ENCODE measurements at places on chromosomes 1 and 21. TPM values are rescaled to one million over a fixed set of nuclear protein-coding genes. Genes with fewer than 3 reads are reported as not detected.

CD1B gene
- total RNA-seq = not detected

TFF2 gene
- total RNA-seq = not detected

AMIGO1 gene
- 18.0 TPM for total RNA-seq

HMGB4 gene
- total RNA-seq = not detected

EPHA10 gene
- total RNA-seq = 0.46 TPM

CFAP57 gene
- total RNA-seq = not detected

CTXND2 gene
- not detected for total RNA-seq

C1QB gene
- 254 TPM for total RNA-seq

DNA sequence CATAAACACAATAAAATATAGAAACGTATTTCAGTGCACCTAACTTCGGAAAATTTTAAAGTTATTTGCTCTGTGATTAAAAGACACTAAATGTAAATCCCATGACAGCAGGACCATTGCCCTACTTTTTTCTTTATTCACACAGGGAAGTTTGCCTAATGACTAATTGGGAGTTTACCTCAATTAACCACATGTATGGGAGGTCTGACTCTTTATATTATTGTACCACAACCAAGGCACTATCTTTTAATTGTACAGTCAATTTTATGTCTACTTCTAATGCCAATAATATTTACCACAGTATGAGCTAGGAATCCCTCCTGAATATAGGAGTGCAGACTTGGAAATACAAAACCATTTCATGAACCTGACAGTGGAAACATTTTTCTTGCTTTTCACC, 360.8 kb upstream of the NEGR1 start:
- H3K27me3 ChIP-seq = no peaks in the 10 kb centered on the region
- H3K4me3 ChIP-seq = no peak overlapping the region
- H3K27ac ChIP-seq = no peak overlapping the region
- no peaks in the 10 kb centered on the region for H3K36me3 ChIP-seq
- no peak for DNase-seq

DNA sequence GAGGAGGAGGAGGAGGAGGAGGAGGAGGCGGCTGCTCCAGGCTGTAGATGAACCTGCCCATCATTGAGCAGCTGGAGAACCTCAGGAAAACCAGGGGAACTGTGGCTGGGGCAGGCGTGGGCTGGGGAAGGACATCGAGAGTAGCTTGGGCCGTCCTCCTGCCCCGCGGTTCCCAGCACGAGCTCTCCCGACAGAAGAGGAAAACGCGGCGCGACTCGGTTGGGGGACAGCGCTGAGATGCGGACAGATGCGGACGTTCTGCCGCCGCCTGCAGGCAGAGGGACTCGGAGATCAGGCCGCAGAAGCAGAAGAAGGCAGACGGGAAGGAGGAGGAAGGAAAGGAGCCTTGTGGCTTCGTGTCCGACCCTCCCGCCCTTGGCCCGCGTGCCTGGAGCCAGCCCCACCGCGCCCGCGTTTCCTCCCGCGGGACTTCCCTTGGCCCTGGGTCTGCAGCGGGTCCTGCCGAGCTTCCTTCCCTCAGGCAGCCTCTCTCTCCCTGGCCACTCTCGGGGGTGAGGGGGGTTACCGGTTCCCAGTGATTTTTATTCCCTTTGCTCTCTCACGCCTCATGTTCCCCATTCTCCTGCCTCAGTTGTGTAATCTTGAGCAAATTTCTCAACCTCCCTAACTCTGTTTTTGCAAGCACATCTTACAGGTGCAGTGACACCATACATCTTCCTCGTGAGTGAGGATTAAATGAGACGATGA, 1.7 kb upstream of the TNFRSF9 start:
- no peaks in the 10 kb centered on the region for H3K36me3 ChIP-seq
- H3K4me3 ChIP-seq = peak overlapping the region; percentile 43
- H3K27me3 ChIP-seq = no peaks in the 10 kb centered on the region

GRCh38 chr1:239807361-239807760, 284.3 kb upstream of the FMN2 start:
- no peak overlapping the region for H3K4me3 ChIP-seq
- no peaks in the 10 kb centered on the region for H3K36me3 ChIP-seq
- no peaks in the 10 kb centered on the region for H3K27me3 ChIP-seq
- DNase-seq = no peak
- peak overlapping the region; percentile 77 for H3K27ac ChIP-seq

DNA sequence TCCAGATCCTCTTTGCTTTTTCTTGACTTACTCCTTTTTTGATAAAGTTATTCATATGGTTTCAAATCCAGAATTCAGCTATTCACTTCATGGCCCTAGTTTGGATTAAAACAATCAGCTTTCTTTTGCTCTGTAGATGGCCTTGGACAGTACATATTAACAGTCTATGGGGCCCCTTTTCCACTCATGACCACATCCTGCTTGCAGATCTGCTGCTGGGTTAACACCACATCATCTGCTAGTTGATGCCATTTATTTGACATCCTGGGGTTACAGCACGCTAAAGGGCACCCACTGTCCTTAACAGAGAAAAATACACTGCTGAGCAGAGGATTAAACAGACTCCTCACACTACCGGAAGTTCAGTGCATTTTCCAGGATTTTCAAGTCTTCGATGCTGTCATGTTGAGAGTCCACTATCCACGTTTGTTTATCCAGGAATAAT, 941 bp upstream of the IFI16 start:
- H3K27me3 ChIP-seq = peaks cover 3% of the 10 kb centered on the region
- peak overlapping the region; percentile 74 for H3K27ac ChIP-seq
- DNase-seq = no peak
- H3K4me3 ChIP-seq = no peak overlapping the region
- H3K4me1 ChIP-seq = peaks cover 19% of the 10 kb centered on the region
- no peaks in the 10 kb centered on the region for H3K36me3 ChIP-seq

DNA sequence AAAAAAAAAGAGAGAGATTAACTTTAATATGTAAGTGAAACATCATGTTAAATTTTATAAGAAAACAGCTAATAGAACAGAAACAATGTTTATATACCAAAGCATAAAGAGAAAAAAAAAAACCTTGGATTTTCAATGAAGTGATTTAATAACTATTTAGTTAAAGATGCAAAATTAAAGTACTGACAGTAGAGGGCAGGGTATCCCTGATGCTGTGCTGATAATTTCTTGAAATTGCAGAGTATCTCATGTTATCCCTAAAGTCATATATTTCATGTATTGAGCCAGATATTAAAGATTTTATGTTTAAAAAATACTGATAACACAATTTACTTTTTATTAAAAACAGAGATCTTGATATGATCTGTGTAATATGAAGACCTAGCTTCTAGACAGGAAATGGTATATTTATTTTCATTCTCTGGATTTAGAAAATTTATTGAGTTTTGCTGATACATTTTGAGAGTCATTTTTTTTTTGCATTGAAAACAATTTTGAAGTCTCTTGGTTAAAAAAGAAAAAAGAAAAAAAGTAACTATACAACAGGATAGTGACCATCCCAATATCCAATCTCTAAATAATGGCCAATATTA, 273.2 kb downstream of the USP25 start:
- no peak for DNase-seq
- no peaks in the 10 kb centered on the region for H3K36me3 ChIP-seq
- no peak overlapping the region for H3K27ac ChIP-seq
- no peak overlapping the region for H3K4me3 ChIP-seq
- H3K4me1 ChIP-seq = no peaks in the 10 kb centered on the region

GRCh38 chr1:90134175-90134955, 139.5 kb downstream of the ZNF326 start:
- H3K36me3 ChIP-seq = no peaks in the 10 kb centered on the region
- no peaks in the 10 kb centered on the region for H3K27me3 ChIP-seq
- H3K4me1 ChIP-seq = no peaks in the 10 kb centered on the region
- no peak overlapping the region for H3K4me3 ChIP-seq

DNA sequence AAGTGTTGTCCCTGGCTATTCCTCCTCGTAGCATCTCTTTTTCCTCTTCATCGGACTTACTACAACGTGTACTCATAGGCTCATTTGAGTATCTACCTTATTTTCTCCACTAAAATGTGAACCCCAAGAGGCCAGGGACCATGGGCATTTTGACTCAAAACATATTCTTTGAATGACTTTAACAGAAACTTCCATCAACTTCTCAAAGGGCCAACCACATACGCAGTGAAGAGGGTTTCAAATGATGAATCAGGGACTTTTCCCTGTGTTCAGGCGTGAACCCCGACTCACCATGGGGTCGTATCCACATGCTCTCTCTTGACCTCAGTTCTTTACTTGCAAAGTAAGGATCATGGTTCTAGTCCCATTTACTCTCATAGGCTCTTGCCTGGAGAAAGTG, 20.2 kb upstream of the GPR137B start:
- no peaks in the 10 kb centered on the region for H3K27me3 ChIP-seq
- no peak overlapping the region for H3K27ac ChIP-seq
- H3K4me3 ChIP-seq = no peak overlapping the region
- H3K4me1 ChIP-seq = no peaks in the 10 kb centered on the region
- no peaks in the 10 kb centered on the region for H3K36me3 ChIP-seq
- DNase-seq = no peak

- no peak overlapping the region for H3K27ac ChIP-seq
- H3K27me3 ChIP-seq = no peaks in the 10 kb centered on the region
- no peak overlapping the region for H3K4me3 ChIP-seq
- H3K36me3 ChIP-seq = no peaks in the 10 kb centered on the region
Measured at GRCh38 chr1:156584813-156585212, 5.3 kb downstream of the TTC24 start.

GRCh38 chr1:215825056-215825455, 258.0 kb downstream of the KCTD3 start:
- no peak for DNase-seq
- no peak overlapping the region for H3K4me3 ChIP-seq
- H3K36me3 ChIP-seq = no peaks in the 10 kb centered on the region

DNA sequence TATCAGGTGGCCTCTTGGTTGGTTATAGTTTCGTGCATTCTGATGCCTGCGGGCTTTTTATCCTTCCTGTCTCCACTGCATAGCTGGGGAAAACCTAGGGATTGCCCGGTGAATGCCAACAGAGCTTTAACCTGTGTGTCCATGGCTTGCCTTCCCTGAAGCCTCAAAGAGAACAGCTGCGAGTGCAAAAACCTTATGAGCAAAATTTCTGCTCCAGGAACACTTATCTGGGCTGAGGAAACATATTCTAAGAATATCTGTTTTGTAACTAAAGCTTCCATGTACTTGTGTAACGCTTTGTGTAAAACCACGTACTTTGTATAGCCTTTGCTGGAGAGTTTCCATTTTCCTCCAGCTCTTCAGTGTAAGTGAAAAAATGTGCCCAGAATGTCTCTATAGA, 7.2 kb downstream of the CNST start:
- no peaks in the 10 kb centered on the region for H3K36me3 ChIP-seq
- no peaks in the 10 kb centered on the region for H3K27me3 ChIP-seq
- peaks cover 84% of the 10 kb centered on the region for H3K4me1 ChIP-seq
- DNase-seq = no peak
- H3K27ac ChIP-seq = peak overlapping the region; percentile 91

GRCh38 chr1:151513626-151514121, 2.5 kb downstream of the CGN start:
- H3K4me3 ChIP-seq = no peak overlapping the region
- H3K27ac ChIP-seq = no peak overlapping the region

DNA sequence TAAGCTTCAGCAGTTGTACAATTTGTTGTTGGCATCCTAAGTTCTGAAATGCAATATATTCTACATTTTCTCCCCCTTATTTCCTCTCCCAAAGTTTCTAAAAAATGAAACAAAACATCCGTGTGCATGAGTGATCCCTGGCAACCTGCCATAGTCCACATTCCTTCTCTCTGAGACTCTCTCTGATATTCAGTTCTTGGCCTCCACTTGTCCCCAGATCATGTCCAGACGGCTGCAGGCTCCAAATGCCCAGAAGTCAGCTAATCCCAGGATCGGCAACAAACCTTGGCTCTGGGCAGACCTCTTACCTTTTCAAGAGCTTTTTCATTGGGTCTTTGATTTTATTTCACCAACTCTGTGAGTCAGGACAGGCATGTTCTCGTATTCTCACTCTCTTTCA, 187.8 kb downstream of the ETS2 start:
- H3K27ac ChIP-seq = peak overlapping the region; percentile 41
- peaks cover 64% of the 10 kb centered on the region for H3K4me1 ChIP-seq
- no peaks in the 10 kb centered on the region for H3K36me3 ChIP-seq

DNA sequence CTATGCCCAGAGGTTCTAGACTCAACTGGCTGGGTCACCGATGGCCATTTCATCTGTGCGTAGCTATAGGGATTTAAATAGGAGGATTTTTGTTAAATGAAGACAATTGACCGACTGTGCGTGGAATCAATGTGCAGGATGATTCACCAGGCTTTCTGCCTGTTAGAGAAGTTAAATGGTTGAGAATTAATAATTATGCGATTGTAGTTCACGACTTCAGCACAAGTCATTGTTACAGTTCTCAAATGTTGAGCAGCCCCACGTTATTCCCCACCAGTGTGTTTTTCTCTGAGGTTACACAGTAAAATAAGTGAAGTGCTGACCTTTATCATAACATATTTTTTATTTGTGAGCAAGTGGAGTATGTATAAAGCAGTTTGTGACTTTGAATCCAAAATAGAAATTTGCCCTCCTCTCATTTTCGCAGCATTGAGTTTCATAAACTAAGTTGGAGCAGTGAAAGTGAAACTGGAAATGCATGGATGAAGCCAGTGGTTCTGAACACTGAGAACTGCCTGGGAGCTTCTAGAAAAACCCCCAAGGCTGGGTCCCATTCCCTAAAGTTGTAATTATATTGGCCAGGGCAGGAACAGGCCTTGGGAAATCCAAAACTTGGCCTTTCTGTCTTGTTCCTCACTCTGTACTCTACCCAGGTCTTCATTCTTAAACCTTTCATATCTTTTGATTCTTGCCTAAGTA, 102.6 kb downstream of the GALNT2 start:
- peak overlapping the region; percentile 18 for H3K27ac ChIP-seq
- no peaks in the 10 kb centered on the region for H3K27me3 ChIP-seq
- no peak for DNase-seq
- no peaks in the 10 kb centered on the region for H3K36me3 ChIP-seq
- H3K4me3 ChIP-seq = no peak overlapping the region
- H3K4me1 ChIP-seq = peaks cover 72% of the 10 kb centered on the region

DNA sequence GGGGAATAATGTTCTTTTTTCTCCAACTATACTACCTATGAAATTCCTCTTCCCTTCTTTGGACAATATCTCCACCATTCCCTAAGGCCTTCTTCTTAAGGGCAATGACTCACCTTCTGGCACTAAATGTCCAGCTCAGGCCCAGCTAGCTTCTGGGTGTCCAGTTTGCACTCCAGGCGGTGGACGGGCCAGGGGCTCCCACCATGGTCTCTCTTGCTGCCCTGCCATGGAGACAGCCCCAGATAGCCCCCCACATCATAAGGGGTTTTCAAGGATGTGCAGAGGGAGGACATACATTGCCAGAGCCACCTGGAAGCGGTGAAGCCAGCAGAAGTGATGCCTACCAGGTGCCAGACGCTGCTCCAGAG, 43.8 kb downstream of the C1orf198 start:
- H3K36me3 ChIP-seq = no peaks in the 10 kb centered on the region
- H3K27me3 ChIP-seq = no peaks in the 10 kb centered on the region
- peak overlapping the region; percentile 44 for H3K27ac ChIP-seq

- no peaks in the 10 kb centered on the region for H3K36me3 ChIP-seq
- no peaks in the 10 kb centered on the region for H3K27me3 ChIP-seq
- no peaks in the 10 kb centered on the region for H3K4me1 ChIP-seq
- H3K4me3 ChIP-seq = no peak overlapping the region
Measured at GRCh38 chr1:57033222-57034001, 67.6 kb upstream of the C8B start.

GRCh38 chr1:209609791-209610630, 26.5 kb downstream of the CAMK1G start:
- no peak overlapping the region for H3K27ac ChIP-seq
- H3K4me1 ChIP-seq = no peaks in the 10 kb centered on the region
- no peak for DNase-seq
